T-helper 22 cell (primary cell): ENCODE measurements at places on chromosomes 16 and 17.
A peak's percentile ranks its signal among the peaks of the same experiment; 100 is the strongest.

GRCh38 chr17:36850790-36851189 is 86.5 kb upstream of the LHX1 start:
- DNase-seq = no peak

DNA sequence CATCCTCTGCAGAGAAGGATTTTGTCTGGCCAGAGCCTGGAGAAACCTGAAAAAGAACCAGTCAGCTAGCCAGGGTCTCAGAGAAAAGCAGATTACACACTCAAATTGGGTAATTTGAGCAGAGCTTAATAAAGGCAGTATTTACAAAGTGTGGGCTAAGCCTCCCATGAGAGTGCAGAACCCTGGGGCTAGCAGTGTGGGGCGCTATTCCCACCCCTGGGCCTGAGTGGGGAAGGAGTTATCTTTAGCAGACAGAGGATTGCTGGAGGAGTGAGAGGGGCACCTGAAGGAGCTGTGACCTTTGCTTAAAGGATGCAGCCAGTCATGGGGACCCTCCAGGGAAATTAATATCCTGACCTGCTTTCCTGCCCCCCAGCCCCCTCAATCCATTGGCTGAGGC is 46.2 kb downstream of the SNX20 start:
- no peak for DNase-seq

DNA sequence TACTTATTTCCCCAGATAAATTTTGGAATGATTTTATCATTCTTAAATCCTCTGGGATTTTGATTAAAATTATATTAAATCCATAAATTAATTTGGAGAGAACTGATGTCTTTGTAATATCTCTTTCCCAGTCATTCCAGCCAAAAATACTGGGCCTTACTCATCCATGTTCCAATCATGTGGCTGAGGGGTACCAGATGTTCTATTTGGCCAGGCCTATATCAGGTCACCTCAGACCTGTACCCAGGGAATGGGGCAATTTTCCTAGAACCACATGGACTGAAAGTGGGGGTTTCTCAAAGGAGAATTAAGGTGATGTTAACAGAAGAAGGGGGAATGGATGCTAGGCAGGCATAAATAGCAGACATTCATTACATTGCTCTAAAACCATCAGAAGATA is 7.5 kb downstream of the SNTB2 start:
- DNase-seq = no peak

- peak; percentile 45 for DNase-seq
Observed at GRCh38 chr17:40582328-40582901, 17.1 kb upstream of the CCR7 start.

- DNase-seq = peak; percentile 36
Observed at GRCh38 chr17:74671031-74671771, 41.5 kb downstream of the CD300LF start.

DNA sequence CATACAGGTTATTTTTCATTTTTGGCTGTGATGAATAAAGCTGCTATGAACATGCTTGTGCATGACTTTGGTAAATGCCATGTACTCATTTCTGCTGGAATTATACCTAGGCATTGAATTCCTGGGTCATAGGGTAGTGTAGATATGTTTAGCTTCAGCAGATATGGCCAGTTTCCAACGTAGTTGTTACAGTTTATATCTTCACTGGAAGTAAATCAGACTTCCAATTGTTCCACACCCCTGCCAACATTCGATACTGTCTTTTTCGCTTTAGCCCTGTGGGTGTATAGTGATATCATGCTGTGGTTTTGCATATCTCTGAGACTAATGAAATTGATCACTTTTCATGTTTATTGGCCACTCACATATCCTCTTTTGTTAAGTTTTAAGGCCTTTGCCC is 50.4 kb downstream of the ARHGAP27 start:
- DNase-seq = no peak

- DNase-seq = no peak
Observed at GRCh38 chr17:14201988-14202380, 34.7 kb downstream of the CDRT15 start.

DNA sequence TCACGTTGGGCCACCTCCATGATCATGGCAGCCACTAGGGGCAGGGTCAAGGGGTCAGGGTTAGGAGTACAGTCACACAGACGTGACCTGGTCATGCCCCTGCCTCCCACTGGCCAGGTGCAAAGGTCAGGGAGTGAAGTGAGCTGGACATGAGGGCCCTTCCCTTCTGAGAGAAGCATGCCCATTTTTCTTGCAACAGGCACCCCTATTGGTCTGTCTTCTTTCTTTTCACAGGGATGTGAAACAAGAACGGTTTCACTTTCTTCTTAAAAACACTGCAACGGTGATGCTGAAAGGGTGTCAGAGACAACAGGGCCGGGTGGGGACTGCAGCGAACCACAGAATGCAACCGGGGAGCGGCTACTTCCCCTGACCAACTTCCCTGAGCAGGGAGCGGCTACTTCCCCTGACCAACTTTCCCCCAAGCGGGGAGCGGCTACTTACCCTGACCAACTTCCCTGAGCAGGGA is 52.1 kb upstream of the DOC2B start:
- no peak for DNase-seq
